WERI-Rb-1 (cell line): ENCODE measurements at places on chromosomes 1 and 21.

DNA sequence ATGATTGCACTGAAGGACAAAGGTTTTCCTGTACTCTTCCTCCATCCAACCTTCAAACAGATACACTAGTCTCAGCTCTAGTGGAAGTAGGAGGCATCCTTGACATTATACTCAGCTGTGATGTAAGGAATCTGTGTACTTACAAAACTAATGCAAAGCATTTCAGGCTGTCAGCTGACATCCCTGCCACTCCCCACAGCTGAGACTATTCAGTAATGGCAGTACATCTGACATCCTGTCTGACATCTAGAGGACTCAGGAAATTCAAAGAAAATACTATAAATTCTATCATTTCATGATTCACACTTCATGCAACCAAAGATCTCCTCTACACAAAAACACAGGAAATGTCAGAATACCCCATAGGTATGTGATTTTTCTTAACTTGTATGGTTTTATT lies 325.8 kb downstream of the SMYD3 start:
- no peak for DNase-seq

- DNase-seq = no peak
Measured at GRCh38 chr1:8164670-8165069, 138.6 kb upstream of the ERRFI1 start.

DNA sequence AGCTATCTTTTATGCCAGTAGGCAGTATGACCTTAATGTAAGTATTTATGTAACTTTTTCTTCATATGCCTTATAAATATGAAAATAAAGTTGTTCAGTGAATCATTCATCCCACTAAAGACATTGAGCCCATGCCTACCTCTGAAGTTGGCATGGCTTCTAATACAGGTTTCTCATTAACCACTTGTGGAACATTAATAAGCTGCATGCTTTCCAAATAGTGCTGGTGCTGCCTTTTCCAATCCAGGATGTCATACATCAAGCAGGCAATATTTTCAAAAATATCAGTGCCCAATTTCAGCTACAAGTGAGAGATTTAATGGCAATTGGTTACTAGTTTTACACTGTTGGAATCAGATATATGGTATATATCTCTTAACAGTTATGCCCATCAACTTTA lies 92.0 kb downstream of the SPAG17 start:
- DNase-seq = no peak

DNA sequence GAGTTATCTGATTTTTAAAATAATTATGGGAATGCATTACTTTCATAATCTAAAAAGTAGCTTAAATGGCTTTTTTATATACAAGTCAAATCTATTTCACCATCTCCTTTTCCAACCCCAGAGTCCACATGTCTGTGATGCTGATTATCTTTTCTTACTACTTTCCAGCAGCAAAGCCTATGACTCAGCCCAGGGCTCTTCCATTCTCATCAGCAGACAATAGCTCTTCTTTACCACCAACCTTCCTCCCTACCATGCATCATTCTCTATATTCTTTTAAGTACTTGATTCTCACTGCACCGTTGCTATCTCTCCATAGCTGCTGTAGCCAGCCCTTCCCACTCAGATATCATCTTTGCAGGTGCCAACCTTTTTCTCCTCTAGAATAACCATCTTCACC lies 61.3 kb downstream of the OVGP1 start:
- no peak for DNase-seq

GRCh38 chr1:201813226-201813625 lies 15.7 kb upstream of the IPO9 start:
- peak; percentile 79 for DNase-seq

DNA sequence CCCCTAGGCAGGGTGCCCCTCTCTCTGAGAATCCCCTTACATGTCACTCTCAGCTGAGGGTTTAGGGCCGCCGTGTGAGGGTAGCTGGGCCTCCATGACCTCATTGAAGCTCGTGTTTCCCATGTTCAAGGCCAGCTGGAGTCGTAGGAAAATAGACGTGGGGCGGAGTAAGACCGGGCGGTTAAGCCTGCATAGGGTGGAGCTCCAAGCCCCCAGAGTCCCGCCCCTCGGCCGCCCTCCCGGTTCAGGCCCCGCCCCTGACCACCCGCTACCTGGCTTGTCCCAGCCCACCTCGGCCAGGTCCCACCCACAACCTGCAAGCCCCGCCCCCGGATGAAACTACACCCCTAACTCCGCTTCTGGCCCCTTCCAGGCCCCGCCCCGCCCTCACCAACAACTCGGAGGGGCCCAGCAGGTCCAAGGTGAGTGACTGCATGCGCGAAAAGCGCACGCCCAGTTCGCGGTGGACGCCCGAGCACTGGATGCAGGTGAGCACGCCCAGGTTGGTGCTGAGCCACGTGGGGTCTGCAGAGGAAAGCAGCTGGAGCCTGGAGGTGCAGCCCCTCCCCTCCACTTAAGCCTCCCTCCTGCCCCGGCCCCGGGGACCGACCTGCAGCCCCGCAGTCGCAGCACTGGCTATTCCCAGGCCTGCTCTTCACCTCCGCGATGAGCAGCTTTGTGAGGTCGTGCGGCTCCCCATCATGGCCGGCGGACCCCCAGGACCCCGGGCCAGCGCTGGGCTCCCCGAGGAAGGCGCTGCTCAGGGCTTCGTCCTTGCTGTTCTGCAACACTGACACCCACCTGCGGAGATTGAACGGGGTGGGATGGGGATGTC lies 12.2 kb upstream of the TCEA3 start:
- peak; percentile 65 for DNase-seq
